ENCODE measurements at places on chromosomes 6 and 20.

GRCh38 chr20:42024653-42025052 lies 406.5 kb upstream of the CHD6 start:
- no peak for DNase-seq

DNA sequence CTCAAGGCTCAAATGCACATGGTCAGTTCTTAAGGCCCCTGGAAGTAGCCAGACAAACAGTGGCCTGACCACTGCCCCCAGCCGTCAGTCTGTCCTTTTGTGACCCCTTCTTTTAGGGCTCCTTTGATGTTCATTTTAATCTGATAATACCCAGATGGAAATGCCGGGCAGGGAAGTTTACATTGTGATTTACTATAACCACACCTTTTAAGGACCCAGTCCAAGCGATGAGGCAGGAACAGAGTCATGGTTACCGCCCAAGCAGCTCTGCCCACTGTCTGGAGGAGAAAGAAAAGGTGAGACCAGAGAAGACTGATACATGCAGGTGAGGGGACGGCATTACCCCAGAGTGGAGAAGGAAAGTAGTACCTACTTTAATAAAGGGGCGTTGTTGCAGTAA lies 110.6 kb downstream of the PLEKHG1 start:
- no peak for DNase-seq

- no peak for DNase-seq
Observed at GRCh38 chr20:31474758-31475427, at the start of the genes DEFB124 and REM1. Gene DEFB124 (minus strand): TSS chr20:31475127. CDS start chr20:31473013, 2,114 bp downstream. Gene REM1 (plus strand): TSS chr20:31475288. CDS start chr20:31476446, 1,158 bp downstream.

- DNase-seq = no peak
Observed at GRCh38 chr6:53906103-53906502, 111.3 kb downstream of the LRRC1 start.
